ENCODE measurements at places on chromosomes 6 and 20.

DNA sequence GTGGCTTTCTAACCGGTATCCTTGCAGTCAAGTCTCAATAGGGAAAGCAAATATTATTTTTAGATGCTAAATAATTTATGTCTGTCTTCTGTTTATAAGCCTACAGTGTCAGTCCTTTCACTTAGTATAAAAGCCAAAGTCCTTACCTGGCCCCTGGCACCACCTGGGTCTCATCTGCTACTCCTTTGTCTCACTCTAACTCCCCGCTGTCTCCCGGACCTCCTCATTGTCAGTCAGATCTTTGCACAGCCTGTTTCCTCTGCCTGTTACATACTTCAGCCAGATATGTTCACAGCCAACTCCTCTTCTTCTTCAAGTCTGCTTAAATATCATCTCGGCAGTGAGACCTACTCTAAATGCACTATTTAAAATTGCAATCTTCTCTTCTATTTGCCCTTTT lies 84.2 kb downstream of the THEMIS start:
- DNase-seq: no peak

DNA sequence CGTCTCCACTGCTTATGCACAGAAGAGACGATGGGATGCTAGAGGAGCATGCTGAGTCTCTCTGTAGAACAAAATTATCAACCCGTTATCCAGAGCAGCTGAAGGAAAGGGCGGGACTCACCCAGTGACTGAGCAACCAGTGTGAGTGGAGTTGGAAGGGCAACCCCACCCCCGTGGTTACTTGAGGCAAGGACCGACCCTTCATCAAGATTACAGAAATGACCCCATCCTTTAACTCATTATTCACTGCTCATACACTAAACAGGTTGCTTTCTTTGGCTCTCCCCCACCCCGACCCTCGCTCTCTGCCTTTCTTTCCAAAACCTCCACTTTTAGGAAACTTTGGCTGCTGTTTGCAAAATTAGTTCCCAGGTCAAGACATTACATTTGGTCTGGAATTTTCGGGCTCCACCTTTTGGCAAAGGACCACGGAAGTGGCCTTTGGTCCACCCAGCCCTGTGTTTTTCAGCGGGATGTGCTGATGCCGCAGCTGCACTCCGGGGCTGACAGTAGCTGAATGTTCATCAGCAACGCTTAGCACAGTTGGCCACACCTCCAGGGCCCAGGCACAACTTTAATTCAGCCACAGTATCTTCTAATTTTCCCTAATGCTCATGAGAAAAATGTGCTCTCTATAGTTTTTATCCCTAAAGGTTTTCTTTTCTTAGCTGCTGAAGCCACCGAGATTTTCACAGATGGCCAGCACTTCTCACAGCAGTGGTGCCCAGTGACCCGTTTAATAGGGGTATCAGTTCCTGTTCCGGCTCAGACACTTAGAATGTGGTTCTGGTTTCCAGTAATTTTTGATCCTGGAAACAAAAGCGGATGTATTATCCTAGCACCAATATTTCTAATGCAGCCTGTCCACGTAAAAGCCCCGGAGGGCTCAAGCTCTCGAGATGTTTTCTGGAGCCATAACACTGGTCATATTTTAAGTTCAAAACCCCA lies 103.6 kb upstream of the NXT1 start:
- DNase-seq: no peak

GRCh38 chr6:18444111-18444510 lies 57.0 kb downstream of the RNF144B start:
- no peak for DNase-seq

DNA sequence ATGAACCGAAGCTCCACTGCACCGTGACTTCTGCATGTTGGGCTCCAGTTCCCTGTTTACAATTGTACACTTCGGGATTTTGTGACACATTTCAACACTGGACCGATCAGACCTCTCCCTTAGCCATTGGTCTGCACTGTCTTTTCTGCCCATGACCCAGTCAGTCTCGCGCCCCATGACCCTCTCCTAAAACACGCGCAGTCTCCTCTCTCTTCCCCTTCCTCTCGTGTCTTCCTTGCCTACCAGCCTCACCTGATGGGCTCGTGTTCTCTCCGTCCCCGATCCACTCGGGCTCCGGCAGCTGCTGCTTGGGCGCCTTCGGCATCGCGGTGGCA lies 535 bp upstream of the ABCF1 start:
- no peak for DNase-seq

GRCh38 chr6:129671442-129672340 lies 38.3 kb downstream of the ARHGAP18 start:
- DNase-seq: no peak

DNA sequence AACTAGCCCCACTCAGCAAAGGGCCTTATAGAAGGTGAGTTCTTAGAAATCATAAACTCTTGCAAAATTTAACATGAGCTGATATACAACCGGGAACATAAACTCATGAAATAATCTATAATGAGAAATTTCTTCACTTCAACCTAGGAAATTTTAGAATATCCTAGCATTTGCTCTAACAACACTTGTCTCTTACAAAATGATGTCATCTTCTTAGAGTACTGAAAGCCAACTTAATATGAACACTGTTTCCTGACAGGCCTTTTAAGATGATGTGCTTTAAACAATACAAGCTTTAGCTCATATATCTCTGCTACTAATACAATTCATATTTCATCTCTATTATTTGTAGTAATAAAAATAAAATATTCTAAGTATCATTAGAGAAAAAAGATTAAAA lies 932 bp downstream of the PACRG start:
- DNase-seq: no peak

DNA sequence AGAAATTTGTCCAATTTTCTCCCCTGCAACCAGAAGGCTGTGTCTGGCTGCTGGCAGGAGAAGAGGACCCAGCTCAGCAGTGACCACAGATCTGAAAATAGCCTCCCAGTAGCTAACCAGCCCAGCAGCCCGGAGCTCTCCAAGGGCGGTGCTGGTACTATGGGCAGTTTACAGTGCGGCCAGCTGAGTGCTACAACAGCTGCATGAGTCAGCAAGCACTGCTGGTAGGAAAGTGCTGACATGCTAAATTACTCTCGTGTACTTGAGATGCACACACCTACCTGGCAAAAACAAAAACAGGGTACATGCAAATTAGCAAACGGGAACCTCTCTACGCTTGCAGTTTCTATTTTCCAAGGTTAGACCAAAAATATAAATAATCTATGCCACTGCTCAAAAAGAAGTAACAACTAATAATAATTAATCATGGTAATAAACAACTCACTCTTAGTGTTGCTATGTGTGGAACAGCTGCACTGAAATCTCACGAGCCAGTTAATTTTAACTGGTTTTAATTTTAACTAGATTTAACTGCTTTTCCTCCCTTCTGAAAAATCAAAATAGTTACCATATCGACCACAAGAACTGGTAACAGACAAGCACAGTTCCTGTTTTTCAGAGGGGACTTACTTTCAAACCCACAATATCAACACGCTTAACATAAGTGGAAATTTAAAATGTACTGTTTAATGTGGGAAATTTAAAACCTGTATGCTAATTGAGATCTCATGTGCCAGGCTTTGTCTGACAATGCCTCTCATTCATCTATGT lies 10.8 kb downstream of the BACH2 start:
- no peak for DNase-seq

DNA sequence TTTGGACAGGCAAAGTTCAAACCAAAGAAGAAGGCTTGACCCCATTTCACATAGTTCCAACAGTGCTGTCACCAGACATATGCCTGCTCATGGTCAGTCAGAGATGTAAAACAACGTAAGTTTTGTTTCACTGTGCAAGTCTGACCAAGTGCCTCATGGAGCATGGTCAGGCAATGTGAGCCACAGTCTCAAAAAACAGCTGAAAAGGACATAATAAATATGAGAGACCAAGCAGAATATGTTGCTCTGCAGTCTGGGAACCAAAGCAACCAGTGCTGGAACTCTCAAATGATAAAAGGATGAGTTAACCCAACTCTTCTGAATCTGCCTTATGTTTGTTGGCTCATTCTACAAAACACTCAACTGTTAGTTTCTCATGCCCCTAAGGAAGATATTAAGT lies 39.9 kb upstream of the DST start:
- DNase-seq: no peak

- no peak for DNase-seq
Observed at GRCh38 chr20:9110365-9110764, 41.5 kb downstream of the PLCB4 start.

GRCh38 chr6:63816401-63816981 lies 180.9 kb downstream of the PHF3 start:
- DNase-seq: no peak

Data from NCI-H1436 treated with DMSO at 0.1 percent for 48 hours (cell line).